ENCODE measurements at places on chromosomes 2 and 18. TPM values are rescaled to one million over a fixed set of nuclear protein-coding genes. Genes with fewer than 3 reads are reported as not detected.

The KIF1A gene
- total RNA-seq, result 1.2 TPM

The EML6 gene
- 5.4 TPM for total RNA-seq

The CKAP2L gene
- total RNA-seq, result 1.2 TPM

The KYNU gene
- 18.7 TPM for total RNA-seq

The ANKRD30BL gene
- 0.36 TPM for total RNA-seq

The GRB14 gene
- 6.7 TPM for total RNA-seq

The SCN1A gene
- not detected for total RNA-seq

The FN1 gene
- total RNA-seq, result 125 TPM

The CHST10 gene
- total RNA-seq, result 6.8 TPM

The CYBRD1 gene
- 60.7 TPM for total RNA-seq

The C2orf80 gene
- total RNA-seq, result not detected

The HYCC2 gene
- 34.2 TPM for total RNA-seq

The DLX1 gene
- total RNA-seq, result not detected

The RGPD4 gene
- 0.08 TPM for total RNA-seq

The GALR1 gene
- not detected for total RNA-seq

The RBBP8 gene
- 93.0 TPM for total RNA-seq

The HOXD4 gene
- 22.4 TPM for total RNA-seq

The LYG2 gene
- not detected for total RNA-seq

The CNDP1 gene
- total RNA-seq, result 0.31 TPM

The BOD1L2 gene
- not detected for total RNA-seq

The RNF152 gene
- total RNA-seq, result 52.9 TPM

The ASB18 gene
- not detected for total RNA-seq

The PLCD4 gene
- total RNA-seq, result 3.9 TPM

The C2orf15 gene
- 4.9 TPM for total RNA-seq

The CAVIN2 gene
- total RNA-seq, result 52.4 TPM

The CARF gene
- total RNA-seq, result 20.6 TPM

The AGXT gene
- 0.31 TPM for total RNA-seq

The PROKR1 gene
- total RNA-seq, result not detected

The TMEM178A gene
- total RNA-seq, result 2.9 TPM

The RGPD6 gene
- total RNA-seq, result 53.0 TPM

The IL1B gene
- total RNA-seq, result 3.5 TPM

The UGT1A5 gene
- total RNA-seq, result 21.3 TPM

The OTX1 gene
- 0.36 TPM for total RNA-seq

The AGAP1 gene
- 43.2 TPM for total RNA-seq

The MRO gene
- total RNA-seq, result 1.9 TPM

The IL1F10 gene
- not detected for total RNA-seq

The TUBA4B gene
- not detected for total RNA-seq

The HADHB gene
- total RNA-seq, result 151 TPM

The LDLRAD4 gene
- 39.7 TPM for total RNA-seq

The GALNT5 gene
- 0.29 TPM for total RNA-seq

The CCDC68 gene
- total RNA-seq, result 16.5 TPM

The TMEFF2 gene
- total RNA-seq, result 4.8 TPM

The ZNF236 gene
- 30.0 TPM for total RNA-seq

The LRRTM4 gene
- 0.42 TPM for total RNA-seq

The RAD51AP2 gene
- total RNA-seq, result not detected

The HSBP1L1 gene
- total RNA-seq, result 29.5 TPM

The NPPC gene
- total RNA-seq, result 0.36 TPM

The LRRTM1 gene
- total RNA-seq, result not detected

The POTEJ gene
- not detected for total RNA-seq

The REG1B gene
- total RNA-seq, result not detected

The RAB12 gene
- 50.0 TPM for total RNA-seq

The TSPYL6 gene
- not detected for total RNA-seq

The PGAP1 gene
- 40.3 TPM for total RNA-seq

The PRSS56 gene
- total RNA-seq, result not detected

The UGT1A10 gene
- total RNA-seq, result 3.0 TPM

The NT5DC4 gene
- total RNA-seq, result not detected

The SNED1 gene
- total RNA-seq, result 41.8 TPM

The VAMP5 gene
- 32.8 TPM for total RNA-seq
